Posterior vena cava (tissue), 2 donors: ENCODE measurements at places on chromosomes 12 and 14. TPM values are rescaled to one million over a fixed set of nuclear protein-coding genes. Genes with fewer than 3 reads are reported as not detected.

A2M gene
- 831 TPM for total RNA-seq

VASH1 gene
- 14.9 TPM for total RNA-seq

RNF41 gene
- 44.2 TPM for total RNA-seq

GCH1 gene
- total RNA-seq: 9.3 TPM

CHFR gene
- total RNA-seq: 38.5 TPM

CLEC2B gene
- 14.2 TPM for total RNA-seq

ACOT6 gene
- total RNA-seq: not detected

KRT2 gene
- total RNA-seq: not detected

BDKRB1 gene
- 0.24 TPM for total RNA-seq

GLT1D1 gene
- total RNA-seq: 1.9 TPM

ZNF385A gene
- 23.2 TPM for total RNA-seq

NINJ2 gene
- 4.6 TPM for total RNA-seq

FERMT2 gene
- 326 TPM for total RNA-seq

KCNA5 gene
- 4.5 TPM for total RNA-seq

STK38L gene
- 93.3 TPM for total RNA-seq

BORCS5 gene
- 17.9 TPM for total RNA-seq

WIF1 gene
- 0.46 TPM for total RNA-seq

IL26 gene
- total RNA-seq: not detected

BCAT1 gene
- 45.1 TPM for total RNA-seq

DPY19L2 gene
- 9.3 TPM for total RNA-seq

PSMD9 gene
- 37.9 TPM for total RNA-seq

PAWR gene
- 218 TPM for total RNA-seq

HOXC9 gene
- total RNA-seq: 7.0 TPM

LRRK2 gene
- total RNA-seq: 21.2 TPM

PLCZ1 gene
- total RNA-seq: not detected

KIF26A gene
- total RNA-seq: 6.9 TPM

GLT8D2 gene
- 34.1 TPM for total RNA-seq

GUCY2C gene
- not detected for total RNA-seq

FCF1 gene
- total RNA-seq: 41.2 TPM

ADAM21 gene
- not detected for total RNA-seq

DYNC1H1 gene
- 510 TPM for total RNA-seq

C3AR1 gene
- 26.6 TPM for total RNA-seq

CABP1 gene
- total RNA-seq: 3.3 TPM

C14orf132 gene
- total RNA-seq: 70.8 TPM

KRT71 gene
- not detected for total RNA-seq

LGR5 gene
- total RNA-seq: 0.38 TPM

CD4 gene
- 12.9 TPM for total RNA-seq

RAB5B gene
- total RNA-seq: 108 TPM

PPP4R4 gene
- 0.38 TPM for total RNA-seq

RERG gene
- 107 TPM for total RNA-seq

ZFYVE26 gene
- 18.7 TPM for total RNA-seq

PIWIL1 gene
- not detected for total RNA-seq

ZNF10 gene
- 9.2 TPM for total RNA-seq

CDCA3 gene
- 0.46 TPM for total RNA-seq
